ENCODE measurements at places on chromosomes 1 and 21. TPM values are rescaled to one million over a fixed set of nuclear protein-coding genes. Genes with fewer than 3 reads are reported as not detected.

DNA sequence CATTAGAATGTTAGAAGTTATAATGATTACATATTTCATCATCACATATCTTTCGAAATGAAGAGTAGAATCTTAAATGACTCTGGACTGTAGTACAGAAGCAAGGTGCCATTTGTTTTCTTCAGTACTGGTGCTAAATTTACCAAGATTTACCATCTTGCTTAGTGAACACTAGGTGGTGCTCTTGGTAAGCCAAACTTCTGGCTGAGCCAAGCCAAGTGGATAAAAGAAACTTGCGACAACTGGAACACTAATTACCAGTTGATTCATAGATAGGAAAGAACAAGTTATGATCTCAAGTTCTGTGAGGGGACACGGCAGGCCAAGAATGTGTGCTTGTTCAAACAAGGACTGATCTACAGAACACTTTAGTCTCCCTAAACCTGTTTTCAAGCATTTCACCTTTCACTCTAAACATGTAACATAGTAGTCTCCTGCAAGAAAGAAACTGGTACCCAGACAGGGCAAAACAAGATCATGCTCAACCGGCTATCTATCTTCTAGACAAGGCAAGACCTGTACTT is 19.8 kb downstream of the SPRTN start:
- no peak for DNase-seq

- DNase-seq: peak; percentile 73
Observed at GRCh38 chr1:194289569-194290266, 1103.3 kb upstream of the B3GALT2 start.

TCHH gene
- 0.09 TPM for total RNA-seq

- DNase-seq: no peak
Observed at GRCh38 chr1:186301448-186301847, 73.6 kb downstream of the TPR start.

GRCh38 chr1:167447521-167448136 is 70.7 kb downstream of the CD247 start:
- DNase-seq: peak; percentile 52
